ENCODE measurements at places on chromosomes 6 and 20.

GRCh38 chr20:61966492-61967244 is 99.0 kb downstream of the TAF4 start:
- DNase-seq, result no peak

DNA sequence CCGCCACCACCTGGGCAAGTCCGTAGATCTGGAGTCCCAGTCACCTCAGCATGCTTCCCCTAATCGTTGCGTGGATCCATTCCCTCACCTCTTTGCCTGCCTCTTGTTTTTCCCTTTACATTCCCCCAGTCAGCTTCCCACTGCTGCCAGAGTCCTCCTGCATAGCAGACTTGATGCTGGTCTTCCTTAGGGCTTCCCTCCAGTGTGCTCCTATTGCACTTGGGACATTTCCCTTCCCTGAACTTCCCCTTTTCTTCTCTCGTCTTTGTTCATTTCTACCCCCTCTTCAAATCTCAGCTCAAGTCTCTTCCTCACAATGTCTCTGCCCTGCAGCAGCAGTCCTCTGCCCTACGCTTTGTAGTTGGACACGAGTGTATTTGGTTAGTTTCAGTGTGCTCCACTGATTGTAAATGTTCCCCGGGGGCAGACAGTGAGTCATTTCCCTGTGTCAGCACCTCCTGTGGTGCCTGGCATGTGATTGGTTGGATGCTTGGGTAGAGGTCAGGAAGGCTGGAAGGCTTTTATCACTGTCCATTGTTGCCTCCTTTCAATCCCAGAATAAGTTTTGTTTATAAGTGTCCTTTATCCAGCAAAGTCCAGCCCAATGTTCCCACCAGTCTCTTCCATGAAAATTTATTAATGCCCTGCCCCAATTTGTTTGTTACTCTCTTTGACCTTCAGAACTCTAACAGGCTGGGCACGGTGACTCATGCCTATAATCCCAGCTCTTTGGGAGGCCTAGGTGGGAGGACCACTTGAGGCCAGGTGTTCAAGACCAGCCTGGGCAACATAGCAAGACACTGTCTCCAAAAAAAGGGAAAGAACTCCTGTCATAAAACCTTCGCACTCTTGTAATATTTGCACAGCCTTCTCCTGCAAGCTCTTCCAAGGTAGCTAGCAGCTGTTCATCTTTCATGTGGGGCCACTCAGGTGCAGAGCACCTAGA is 38.3 kb downstream of the FAM120B start:
- DNase-seq, result no peak

DNA sequence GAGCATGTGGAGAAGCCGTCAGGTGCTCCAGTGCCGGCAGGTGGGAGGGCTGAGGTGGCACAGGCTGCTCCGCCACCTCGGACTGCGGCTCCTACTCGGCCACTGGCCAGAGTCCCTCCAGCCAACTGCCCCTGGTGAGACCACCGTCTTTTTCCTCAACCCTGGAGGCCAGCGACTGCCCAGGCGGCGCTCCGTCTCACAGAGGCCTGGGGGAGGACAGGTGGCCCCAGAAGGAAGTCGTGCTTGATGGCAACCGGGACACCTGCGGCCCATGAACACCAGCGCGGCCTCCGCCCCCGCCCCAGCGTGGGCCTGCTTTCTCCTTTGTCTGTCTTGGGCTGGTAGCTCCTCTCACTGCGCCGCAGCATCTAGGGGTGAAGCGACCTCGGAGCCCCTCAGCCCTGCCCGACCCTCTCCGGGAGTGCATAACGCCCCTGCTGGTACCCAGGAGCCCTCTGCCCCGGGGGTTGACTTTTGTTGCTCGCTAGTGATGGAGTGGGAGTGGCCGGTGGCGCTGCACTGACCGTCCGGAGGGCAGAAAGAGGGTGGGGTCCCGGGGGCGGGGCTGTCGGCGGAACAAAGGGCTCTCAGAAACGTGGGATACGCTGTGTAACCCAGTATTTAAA is 706 bp upstream of the TUBB2B start:
- no peak for DNase-seq

DNA sequence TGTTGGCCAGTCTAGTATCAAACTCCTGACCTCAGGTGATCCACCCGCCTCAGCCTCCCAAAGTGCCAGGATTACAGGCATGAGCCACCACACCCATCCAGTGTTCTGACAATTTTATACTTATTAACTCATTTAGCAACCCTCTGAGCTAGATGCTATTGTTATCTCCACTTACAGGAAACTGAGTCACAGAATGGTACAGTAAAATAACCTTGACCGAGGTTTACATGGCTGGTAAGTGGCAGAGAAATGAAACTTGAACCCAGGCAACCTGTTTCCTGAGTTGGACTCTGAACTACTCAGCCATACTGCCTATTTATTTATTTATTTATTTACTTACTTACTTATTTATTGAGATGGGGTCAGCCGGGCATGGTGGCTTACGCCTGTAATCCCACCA is 6.6 kb upstream of the SIGLEC1 start:
- no peak for DNase-seq

DNA sequence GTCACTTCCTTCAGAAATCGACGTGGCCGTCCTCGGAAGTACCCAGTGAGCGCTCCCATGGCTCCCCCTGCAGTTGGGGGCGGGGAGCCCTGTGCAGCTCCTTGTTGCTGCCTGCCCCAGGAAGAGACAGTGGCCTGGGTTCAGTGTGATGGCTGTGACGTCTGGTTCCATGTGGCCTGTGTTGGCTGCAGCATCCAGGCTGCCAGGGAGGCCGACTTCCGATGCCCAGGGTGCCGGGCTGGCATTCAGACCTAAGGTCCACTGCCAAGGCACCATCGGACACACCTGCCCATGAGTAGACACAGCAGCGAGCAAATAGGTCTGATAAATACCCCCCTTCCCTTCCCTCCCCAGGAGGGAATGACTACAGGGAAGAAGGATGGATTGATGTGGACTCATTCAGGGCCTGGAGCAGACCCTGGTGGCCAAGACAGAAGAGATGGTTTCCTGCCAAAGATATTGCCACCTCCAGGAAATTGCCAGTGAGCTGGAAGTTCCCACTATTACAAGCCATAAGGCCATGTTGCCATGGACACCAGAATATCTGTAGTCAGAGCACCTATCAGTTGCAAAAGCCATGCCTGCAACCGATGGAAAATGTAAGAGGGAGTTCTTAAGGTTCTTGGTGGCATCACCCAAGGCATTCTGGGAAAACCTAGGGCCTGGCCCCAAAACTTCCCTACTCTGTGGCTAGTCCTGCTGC is 4.2 kb downstream of the TCF19 start:
- no peak for DNase-seq

DNA sequence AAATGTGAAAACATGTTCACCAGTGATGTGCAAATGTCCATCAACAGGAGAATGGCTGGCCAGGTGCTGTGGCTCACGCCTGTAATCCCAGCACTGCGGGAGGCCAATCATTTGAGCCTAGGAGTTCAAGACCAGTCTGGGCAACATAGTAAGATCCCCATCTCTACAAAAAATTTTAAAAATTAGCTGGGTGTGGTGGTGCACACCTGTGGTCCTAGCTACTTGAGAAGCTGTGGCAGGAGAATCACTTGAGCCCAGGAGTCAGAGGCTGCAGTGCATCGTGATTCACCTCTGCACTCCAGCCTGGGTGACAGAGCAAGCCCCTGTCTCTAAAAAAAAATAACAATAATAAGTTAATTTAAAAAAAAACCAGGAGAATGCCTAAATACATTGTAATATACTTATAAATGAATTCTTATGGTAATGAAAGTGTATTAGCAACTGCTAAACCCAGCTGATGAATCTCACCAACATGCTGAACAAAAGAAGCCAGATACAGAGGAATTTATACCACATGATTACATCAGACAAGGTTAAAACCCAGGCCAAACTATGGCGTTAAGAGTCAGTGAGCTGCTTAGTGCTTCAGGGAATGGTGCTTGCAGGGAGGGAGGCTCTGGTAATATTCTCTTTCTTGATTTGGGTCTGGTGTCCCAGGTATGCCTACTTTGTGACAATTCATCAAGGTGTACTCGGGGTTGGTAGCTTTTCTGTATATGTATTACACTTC is 36.4 kb downstream of the RPP40 start:
- no peak for DNase-seq

DNA sequence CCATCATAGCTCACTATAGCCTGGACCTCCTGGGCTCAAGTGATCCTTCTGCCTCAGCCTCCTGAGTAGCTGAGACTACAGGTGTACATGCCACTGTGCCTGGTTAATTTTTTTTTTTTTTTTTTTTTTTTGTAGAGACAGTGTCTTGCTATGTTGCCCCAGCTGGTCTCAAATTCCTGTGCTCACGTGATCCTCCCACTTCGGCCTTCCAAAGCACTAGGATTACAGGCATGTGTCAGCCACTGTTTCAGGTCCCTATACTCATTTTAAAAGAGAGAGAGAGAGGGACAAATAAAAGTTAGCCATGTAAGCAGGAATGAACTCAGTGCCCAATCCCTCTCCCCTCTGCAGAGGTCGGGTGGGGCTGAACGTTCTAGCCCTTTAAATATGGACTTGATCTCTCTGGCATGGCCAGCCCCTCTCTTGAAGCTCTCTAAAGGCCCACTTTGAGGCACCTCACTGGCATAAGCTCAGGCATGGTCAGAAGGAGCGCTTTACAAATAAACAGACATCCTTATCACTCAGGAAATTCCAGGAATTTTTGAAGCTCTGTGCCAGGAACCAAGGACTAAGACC is 9.0 kb upstream of the SERPINB1 start:
- no peak for DNase-seq

GRCh38 chr6:163579880-163580295 is 165.4 kb downstream of the QKI start:
- no peak for DNase-seq

GRCh38 chr20:1964659-1965405 is 29.0 kb downstream of the PDYN start:
- DNase-seq, result no peak

DNA sequence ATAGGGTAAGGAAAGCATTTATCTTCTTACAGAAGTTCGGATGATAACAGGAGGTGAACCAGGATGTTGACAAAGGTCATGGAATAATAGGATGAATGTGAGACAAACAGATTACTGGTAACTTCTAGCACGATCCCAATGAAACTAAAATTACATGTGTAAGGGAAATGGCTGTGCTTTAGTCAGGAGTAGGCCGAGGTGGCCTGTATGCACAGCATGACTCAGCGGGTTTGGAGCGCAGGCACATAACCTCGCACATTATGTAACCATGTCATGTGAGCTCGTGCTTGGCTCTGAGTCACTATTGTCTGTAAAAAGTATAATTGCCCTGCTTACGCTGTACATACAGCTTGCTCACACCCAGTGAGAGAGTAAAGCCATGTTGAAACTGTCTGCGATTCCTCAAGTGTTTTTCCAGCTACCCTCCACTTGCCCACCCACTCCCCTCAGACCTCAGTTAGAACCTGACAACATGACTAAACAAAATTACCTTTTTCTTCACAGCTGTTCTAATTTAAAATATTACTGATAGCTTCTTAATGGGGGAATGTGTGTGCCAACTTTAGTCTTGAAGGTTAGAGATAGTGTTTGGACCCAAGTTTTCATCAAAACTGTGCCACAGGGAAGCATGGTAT is 8.2 kb downstream of the CYB5R4 start:
- DNase-seq, result no peak

DNA sequence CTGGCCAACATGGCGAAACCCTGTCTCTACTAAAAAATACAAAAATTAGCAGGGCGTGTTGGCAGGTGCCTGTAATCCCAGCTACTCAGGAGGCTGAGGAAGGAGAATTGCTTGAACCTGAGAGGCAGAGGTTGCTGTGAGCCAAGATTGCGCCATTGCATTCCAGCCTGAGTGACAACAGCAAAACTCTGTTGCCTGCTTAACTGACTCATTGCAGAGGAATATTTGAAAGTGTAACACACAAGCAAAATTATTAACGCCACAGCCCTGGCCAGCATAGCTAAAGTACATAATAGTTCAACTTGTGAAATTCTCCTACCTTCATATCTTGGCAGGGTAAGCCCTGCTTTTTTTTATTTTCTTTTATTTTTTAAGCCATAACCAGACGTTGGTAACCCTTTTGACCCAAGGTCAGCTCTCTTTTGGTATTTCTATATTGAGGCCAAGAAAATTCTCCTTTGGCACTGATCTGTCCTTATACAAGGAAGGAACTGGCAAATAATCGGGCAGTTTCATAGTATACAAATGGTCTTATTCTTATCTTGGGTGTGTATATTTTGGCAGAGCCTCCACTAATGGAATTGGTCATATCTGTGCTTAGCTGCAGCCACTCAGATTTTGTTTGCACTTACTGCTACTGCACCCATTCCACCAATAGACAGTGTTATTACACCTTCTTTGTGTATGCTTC is 4.0 kb upstream of the ADGRF5 start:
- DNase-seq, result no peak

GRCh38 chr6:41934278-41935192 is 7.1 kb downstream of the CCND3 start:
- no peak for DNase-seq

DNA sequence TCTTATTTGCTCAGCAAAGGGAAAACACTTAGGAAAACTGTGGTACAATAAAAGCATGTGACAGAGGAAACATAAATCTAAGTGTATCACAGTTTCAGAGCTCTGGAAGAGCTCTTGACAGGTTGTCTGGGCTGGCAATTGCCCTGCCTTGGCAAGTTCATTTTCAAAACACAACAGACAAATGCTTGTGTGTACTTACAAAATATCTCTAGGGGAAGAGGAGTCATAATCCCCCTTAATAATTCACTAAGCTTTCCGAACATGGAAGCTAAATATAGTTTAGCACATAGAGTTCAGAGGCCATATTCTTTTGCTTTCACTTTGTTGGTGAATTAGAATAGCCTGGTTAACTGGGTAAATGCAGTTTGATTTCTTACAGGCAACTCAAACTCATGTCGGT is 211.6 kb upstream of the THEMIS start:
- DNase-seq, result no peak

DNA sequence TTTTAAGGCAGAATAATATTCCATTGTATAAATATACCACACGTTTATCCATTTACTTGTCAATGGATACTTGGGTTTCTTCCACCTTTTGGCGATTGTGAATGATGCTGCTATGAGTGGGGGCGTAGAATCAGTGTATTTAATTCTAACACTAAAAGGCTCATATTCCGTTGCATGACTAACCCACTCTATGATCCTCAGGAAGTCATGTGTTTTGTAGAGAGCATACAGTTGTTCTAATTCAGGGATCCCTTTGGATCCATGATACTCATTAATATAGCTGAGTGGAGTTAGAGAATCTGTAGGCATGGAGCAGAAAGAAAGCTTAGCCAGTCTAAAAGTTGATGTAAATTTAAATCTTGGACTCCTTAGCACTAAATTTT is 74.2 kb upstream of the TMEM170B start:
- no peak for DNase-seq

- no peak for DNase-seq
Measured at GRCh38 chr6:153023977-153024708, 21.6 kb upstream of the MTRF1L start.

DNA sequence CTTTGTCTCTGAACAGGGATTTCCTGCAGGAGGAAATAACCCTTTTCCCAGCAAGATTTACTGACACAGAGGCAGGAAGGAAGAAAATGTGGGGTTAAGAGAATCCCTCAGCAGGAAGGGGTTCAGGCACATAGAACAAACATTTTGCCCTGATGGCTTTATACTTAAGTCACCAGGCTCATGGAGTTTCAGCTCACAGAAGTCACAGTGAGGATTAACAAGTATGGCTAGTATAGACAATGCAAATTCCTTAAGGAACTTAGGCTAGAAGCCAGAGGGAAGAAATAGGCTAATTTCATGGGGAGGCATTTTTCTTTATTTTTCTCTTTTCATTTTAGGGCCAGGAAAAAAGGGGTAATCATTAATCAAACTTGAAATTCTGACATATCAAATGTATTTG is 50.2 kb downstream of the MCHR2 start:
- DNase-seq, result no peak

- no peak for DNase-seq
Measured at GRCh38 chr6:149842331-149842730, 21.8 kb downstream of the LRP11 start.

- DNase-seq, result no peak
Measured at GRCh38 chr6:160217073-160217472, 41.5 kb downstream of the SLC22A2 start.

Measured in stimulated activated CD8-positive, alpha-beta memory T cell treated with anti-CD3 and anti-CD28 coated beads, Interleukin-4, amount 100 ng/mL, for 4 hours (primary cell).